ENCODE measurements at places on chromosomes 7 and 10.

GRCh38 chr7:154720016-154720415 is 282.9 kb downstream of the PAXIP1 start:
- DNase-seq, result no peak

DNA sequence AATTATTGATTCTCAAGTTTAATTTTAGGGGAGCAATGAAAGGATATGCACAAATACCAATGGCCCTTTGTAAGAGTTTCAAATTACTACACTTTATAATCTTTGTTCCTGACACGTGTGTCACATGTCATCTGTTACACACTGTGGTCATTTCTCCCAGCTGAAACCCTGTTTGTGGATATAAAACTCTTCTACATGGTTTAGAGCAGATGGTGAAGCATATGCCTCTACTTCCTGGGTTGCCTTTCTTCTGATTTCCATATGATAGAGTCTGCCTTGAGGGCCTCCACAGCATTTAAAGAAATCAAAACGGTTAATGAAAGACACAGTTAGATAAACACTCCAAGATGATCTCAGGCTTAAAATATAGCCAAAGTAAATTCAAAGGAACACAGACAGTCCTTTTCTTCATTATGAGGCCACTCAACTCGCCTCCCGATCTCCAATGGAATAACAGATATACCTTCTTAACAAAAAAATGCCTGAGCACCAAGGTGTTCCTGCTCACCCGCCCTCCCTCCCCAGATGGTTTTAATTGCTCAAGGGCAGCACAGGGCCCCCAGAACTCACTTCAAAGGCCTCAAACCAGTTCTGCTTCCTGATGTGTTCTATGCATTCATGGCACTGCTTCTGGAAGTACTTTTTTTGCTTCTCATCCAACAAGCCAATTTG is 75.0 kb downstream of the CPVL start:
- DNase-seq, result peak; percentile 31

DNA sequence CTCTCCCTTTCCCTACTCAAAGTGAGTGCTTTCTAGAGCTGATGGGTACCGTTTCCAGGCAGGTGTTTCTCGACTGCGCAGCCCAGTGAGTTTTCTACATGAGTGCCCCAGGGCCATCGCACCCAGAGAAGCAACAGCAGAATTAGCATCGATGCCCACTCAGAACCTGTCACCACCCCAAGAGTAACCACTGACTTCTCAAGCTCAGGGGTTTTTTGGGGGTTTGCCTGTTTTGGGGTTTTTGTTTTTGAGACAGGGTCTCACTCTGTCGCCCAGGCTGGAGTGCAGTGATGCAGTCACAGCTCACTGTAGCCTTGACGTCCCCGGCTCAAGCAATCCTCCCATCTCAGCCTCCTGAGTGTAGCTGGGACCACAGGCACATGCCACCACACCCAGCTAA is 25.7 kb downstream of the SNX8 start:
- DNase-seq, result no peak

GRCh38 chr10:123549761-123550454 is 116.2 kb upstream of the GPR26 start:
- DNase-seq, result no peak

- DNase-seq, result no peak
Measured at GRCh38 chr7:23017309-23017708, 3.4 kb upstream of the HYCC1 start.

DNA sequence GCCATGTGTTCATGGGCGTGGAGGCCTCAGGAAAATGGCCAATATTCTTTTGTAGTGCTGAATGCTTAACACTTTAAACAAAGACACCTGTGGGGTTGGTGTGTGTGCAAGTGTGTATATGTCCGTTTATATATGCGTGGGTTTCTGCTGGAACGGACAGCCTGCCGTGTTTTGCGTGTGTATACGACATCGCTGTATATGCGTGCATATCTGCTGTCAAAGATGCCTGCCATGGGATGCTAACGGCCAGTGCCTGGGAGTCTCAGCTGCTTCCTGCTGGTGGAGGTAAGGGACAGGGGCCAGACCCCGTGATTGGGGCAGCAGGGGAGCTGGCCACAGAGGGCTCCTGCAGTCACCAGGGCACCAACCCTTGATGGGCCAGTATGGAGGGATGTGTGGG is 216.3 kb upstream of the SHH start:
- DNase-seq, result no peak

DNA sequence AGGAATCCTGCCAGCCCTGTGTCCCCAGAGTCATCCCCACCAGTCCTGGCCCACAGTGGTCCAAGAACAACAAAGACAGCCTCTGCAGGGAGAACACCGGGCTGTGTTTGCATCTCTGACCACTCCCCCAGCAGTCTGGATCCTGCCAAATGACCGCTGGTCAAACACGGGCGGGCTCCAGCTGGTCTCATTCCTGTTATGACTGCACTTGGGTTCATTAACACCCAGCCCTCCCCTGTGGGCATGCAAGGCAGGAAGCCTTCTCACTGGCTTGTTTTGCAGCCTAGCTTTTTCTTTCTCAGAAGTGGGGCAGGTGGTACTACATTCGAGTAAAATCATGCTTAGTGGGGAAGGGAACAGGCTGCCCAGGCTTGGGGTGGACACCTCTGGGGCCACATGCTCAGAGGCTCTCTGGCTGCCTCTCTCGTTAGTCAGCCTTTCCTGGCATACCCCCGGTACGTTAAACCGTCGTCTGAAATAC is 190.0 kb downstream of the PLXNA4 start:
- no peak for DNase-seq

DNA sequence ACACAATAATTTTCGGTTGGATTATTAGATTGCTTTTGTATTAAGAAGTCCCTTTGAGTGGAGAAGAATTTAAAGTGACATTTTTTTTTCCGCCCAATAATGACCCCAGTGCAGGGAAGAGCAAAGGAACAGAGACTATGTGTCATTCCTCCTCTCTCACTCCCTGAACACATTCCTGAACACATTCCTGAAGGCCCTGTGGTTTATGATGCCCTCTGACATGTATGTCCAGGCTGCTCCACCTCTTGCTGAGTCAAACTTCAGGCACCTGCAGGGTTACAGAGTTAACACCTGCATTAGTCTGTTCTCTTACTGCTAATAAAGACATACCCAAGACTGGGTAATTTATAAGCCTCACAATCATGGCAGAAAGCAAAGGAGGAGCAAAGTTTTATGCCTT is 704.0 kb upstream of the LRRN3 start:
- DNase-seq, result no peak

DNA sequence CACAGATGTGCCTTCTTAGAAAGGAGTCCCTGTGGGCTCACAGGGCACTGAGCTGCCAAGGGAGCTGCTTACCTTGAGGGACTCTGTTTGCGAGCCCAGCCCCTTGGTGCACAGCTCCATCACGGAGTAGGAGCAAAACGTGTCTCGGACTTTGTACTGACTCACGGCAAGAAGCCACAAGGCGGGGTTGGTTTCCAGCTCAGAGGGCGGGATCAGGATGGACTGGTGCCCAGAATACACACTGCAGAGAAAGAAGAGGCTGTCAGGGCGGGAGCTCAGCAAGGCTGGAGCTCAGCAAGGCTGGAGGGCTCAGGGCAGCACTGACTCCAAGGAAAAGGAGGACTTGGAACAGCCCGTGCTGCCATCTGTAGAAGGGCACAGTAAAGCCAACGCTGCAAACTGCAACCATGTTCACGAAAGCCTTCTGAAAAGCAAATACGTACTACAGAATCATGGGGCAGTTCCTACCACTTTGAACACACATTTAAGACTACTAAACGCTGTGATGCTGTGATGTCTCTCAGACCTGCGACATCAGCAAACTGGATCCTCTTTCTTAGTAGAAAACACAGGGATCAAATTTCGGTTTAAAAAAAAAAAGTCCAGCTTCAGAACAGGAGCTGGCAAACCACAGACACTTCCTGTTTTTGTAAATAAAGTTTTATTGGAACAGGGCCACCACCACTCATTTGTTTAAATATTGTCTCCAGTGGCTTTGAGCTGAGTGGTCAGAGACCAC is 194.3 kb downstream of the ZMYND11 start:
- DNase-seq, result peak; percentile 45

DNA sequence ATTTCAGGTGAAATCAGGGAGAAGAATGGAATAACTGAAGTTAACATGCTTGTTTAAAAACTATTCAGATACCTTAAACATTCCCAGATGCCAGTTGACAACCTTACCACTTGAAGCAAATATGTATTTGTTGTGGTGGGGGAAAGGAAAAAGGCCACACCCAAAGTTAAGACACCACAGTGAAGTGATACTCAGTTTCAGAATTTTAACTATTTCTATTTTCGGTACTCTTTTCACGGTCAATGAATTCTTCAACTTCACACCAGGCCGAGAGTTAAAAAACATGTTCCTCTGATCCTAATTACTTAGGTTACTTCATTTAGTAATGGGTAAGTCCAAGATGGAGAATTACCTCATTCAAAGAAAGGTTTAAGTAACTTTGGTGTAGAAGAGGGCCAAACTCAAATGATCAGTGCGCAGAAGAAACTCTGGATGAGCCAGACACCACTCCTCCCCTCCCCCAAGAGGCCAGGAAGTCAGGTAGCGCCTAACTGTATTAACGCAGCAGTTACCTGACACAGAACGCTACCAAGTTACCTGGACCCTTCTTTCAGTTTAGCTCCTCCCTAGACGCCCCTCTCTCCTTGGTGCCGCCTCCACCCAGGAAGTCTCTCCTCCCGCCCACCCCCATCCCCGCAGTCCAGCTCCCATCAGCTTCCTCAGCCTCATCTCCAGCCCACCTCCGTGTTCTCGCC is 700 bp downstream of the MTPN start:
- peak; percentile 64 for DNase-seq

- DNase-seq, result no peak
Measured at GRCh38 chr7:156386097-156386496, 254.5 kb upstream of the RNF32 start.

- DNase-seq, result no peak
Measured at GRCh38 chr7:127751062-127751461, 99.1 kb downstream of the SND1 start.

- DNase-seq, result no peak
Measured at GRCh38 chr7:140215281-140215680, 38.5 kb upstream of the KDM7A start.

GRCh38 chr10:96712662-96713271 is 7.5 kb downstream of the PIK3AP1 start:
- DNase-seq, result no peak

DNA sequence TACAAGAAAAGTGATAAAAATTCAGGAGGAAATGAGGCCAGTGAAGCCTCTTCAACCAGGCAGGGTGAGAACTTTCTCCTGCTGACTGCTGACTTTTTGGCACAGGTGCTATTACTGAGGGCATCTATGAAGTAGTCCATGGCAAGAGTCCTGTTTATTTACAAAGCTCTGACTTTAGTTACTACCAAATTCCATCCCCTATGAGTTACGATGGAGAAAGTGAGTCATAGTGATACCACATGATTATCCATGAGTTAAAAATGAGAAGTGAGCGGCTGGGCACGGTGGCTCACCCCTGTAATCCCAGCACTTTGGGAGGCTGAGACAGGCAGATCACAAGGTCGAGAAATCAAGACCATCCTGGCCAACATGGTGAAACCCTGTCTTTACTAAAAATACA is 19.9 kb downstream of the CCDC3 start:
- DNase-seq, result peak; percentile 70

DNA sequence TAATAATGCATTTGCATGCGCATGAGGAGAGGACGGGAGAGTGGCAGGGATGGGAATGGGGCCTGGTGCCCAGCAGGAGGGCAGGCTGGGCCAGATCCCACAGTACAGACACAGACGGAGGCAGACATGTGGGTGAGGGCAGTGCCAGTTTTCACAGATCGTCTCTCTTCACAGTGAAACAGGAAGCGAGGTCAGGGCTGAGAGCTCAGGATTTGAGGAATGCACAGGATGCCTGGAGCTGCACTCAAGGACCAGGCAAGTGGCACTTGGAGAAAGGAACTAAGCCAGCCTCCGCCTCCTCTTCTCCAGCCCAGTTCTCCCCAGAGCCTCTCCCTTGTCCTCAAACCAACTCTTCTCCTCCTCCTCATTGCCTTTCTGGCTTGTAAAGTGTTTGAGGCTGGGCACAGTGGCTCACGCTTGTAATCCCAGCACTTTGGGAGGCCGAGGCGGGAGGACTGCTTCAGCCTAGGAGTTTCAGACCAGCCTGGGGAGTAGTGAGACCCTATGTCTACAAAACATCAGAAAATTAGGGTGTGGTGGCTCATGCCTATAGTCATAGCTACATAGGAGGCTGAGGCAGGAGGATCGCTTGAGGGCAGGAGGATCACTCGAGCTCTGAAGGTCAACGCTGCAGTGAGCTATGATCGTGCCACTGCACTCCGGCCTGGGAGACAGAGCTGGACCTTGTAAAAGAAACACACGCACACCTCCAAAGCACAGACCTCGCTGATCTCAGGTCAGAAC is 115.2 kb downstream of the HIP1 start:
- DNase-seq, result no peak

DNA sequence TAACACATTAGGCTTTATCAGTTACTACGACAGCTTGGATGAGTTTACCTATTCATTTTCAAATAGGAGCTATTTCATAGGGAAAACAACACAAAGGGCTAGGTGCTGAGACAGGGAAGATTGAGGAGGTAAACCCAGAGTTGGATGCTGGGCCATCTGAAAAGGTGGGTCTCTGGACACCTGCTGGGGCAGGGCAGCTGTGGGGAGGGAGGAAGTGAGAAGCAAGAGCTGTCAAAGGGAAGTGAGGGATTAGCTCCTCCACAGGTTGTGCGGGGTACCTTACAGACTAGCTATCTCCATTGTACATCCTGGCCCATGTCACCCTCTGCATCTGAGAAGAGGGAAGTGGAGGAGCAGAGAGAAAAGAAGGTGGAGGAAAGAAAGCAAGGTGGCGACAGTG is 48.9 kb downstream of the BLNK start:
- no peak for DNase-seq

GRCh38 chr10:69092959-69093850 is 5.3 kb downstream of the SRGN start:
- peak; percentile 93 for DNase-seq

DNA sequence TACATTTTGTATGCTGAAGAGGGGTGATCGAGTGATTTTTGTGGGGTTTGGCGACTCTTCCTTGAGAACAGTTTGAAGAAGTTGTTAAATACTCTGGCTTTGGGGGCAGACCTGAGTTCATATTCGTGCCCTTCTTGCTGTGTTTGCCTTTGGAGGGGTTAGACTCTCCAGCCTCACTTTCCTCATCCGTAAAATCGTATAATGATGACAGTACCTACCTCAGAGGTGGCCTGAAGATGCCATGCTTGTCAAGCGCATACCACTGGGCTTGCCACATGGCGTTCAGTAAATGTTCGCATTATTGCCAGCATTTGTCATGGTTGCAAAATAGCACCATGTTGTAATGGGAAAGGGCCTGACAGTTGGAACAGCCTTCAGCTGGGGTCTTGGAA is 1.3 kb downstream of the STK17A start:
- DNase-seq, result peak; percentile 53

DNA sequence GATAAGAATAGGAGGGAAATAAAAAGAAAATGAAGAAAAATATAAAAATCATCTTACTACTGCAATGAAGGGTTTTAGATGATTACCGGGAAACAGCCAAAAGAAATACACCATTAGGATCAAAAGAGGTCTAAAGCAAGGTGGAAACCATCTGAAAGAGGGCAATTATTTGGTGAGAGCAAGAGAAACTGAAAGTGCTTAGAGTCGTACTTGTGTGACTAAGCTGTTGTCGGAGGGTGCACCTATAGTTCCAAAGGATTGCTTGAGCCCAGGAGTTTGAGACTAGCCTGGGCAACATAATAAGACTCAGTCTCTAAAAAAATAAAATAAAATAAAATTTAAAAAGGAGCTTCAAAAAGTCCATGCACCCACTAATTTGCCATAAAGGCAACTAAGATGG is 169.5 kb downstream of the DKK1 start:
- no peak for DNase-seq

- no peak for DNase-seq
Measured at GRCh38 chr7:5132539-5132938, 57.5 kb upstream of the WIPI2 start.
